ENCODE measurements at places on chromosomes 6 and 20. TPM values are rescaled to one million over a fixed set of nuclear protein-coding genes. Genes with fewer than 3 reads are reported as not detected.

DNA sequence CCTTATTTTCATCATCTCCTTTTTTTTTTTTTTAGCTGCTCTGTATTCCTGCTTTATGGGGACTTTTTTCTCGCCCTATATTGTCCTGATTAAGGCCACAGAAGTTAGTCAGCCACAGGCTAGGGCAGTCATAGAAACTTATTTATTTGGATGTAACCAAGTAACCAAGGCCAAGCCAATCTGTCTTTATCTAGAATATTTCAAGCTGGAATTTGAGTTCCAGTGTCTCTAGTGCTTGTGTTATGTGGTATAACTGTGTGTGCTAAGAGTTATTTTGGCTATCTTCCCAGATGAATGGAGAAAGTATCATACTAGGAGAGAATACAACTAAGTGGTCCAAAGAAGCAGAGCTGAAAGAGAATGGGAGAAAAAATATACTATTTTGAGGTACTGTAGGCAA is 751.5 kb downstream of the CBLN4 start:
- no peak for DNase-seq

DNA sequence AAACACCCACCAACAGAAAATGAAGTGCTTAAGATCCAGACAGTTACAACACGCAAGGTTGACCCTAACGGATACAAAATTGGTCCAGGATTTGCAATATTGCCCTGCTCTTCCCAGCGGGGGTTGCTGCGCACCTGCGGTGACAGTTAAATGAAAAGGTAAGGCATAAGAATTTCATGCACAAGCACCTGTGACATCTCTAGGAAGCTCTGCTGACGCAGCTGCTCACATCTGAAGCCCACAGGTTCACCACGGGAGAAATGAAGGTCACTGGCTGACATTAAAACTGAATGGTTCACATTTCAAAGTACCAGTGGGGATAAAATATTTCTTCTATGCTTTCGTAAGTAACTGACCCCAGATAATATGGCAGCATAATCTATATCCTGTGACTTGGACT is 689.3 kb upstream of the AGPAT4 start:
- DNase-seq, result no peak

DNA sequence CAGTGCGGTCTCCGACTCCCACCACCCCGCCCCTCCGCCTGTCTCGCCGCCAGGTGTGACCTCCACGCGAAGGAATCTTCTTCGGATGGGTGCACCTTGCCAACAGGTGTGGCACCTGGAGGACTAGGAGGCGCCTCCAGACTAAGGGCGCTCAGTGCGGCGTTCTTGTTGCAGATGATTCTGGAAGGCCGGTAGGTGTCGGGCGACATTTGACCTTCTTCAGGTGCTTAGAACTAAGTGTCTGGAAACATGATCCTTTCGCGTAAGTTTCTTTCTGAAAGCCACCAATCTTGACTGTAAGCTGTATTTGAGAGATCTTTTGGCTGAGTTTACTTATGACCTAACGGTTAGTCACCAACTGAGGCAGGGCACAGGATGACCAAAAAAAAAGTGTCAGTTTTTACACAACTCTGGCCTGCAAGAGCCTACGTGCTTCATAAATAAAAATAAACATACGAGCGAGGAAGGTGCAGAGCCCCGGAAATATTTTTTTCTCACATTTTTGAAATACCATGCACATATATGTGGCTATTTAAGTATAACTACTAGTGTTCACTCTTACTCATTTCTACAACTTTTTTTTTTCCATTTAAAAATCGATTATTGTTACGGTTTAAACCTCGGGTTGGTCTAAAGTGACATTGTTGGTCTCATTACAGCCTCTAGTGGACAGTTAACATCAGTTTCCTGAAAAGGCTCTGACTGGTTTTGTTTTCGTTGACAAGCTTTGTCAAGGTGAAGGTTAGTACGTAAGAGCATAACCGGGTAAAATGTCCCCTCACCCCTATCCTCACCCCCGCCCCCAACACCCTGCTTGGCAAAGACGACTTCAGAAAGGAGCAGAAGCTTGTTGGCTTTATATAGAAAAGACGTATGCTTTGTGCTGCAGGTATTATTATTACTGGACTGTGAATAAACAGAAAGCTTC is 1.6 kb upstream of the ATXN1 start:
- DNase-seq, result peak; percentile 70

- DNase-seq, result no peak
These were observed 39.8 kb upstream of the SERINC1 start for GRCh38 chr6:122511193-122511924.

DNA sequence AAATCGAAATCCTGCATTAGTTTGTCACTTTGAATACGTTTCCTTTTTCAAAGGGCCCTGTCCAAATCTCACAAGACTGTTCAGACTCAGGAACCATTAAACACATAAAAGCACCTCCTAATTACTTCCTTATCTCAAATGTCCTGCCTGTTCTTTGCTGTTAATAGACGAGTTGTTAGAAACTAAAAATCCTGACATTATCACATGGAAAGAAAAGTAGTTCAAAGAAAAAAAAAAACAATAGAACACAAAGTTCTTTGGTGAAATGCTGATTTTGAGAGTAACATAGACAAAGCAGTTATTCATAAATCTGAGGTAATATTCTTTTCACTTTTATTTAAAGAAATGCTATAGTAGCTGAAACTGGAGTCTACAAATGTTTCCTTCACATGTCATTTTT is 12.1 kb upstream of the TAB2 start:
- no peak for DNase-seq

MATN4 gene
- total RNA-seq, result 1.5 TPM

GRCh38 chr20:11008444-11009033 is 334.7 kb upstream of the JAG1 start:
- DNase-seq, result no peak

- no peak for DNase-seq
These were observed 55.7 kb downstream of the KHDC1L start for GRCh38 chr6:73169633-73170032.

SLC22A23 gene
- total RNA-seq, result 0.83 TPM

MUC22 gene
- total RNA-seq, result not detected

- no peak for DNase-seq
These were observed 13.4 kb upstream of the MAPRE1 start for GRCh38 chr20:32806356-32806755.

DNA sequence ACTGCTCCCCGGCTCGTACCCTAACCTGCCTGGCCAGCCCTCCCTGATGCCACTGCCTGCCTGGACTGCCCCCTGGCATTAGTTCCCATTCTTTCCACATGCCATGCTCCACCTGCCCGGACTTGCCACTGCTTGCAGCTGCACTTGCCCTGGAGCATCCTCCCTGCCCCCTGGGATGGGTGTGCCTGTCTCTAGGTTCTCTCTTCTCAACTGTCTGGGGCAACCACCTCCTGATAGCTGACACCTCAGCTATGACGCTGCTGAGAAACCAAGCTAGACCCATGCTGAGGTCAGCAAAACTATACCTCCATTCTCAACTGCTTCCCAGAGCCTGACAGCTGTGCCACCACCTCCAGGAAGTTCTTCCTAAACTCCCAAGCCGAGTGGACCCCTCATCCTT is 72.1 kb downstream of the PERP start:
- DNase-seq, result no peak

LTA gene
- 38.4 TPM for total RNA-seq

GRCh38 chr20:58303547-58303946 is 6.0 kb upstream of the RAB22A start:
- DNase-seq, result no peak

SNPH gene
- total RNA-seq, result 2.9 TPM

LINC00237 gene
- not detected for total RNA-seq

TMEM200A gene
- 3.0 TPM for total RNA-seq

DNA sequence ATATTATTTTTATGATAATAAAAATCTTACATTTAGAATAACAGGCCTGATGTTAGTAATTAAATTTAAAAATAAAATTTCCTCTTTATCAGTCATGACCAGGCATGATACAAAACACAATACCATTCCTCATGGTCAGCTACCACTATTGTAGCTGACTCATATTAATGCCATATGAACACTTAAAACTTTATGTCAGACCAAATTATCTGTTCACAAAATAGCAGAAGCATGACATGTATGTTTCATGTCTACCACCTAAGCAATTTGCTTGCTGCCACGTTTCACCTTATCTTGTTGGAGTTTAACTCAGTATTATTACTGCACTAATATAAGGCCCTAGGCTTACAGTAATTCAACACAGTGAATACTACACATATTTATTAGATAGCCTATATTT is 65.7 kb downstream of the HTR1B start:
- no peak for DNase-seq

LY6G6F gene
- not detected for total RNA-seq

DNA sequence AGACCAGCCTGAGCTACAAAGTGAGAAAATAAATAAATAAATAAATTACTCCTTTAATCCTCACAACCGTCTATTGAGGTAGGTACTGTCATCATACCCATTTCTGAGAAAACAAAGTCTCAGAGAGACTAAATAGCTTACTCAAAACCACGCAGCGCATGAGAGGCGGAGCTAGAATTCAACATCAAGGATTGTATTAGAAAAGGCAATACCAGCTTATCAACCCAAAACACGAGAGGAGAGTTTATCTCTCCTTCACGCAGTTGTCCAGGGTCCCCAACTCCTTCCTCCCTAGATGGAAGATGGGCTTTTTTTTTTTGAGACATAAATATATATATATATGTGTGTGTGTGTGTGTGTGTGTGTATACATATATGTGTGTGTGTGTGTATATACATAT is 12.2 kb downstream of the HNF4A start:
- DNase-seq, result no peak

DNA sequence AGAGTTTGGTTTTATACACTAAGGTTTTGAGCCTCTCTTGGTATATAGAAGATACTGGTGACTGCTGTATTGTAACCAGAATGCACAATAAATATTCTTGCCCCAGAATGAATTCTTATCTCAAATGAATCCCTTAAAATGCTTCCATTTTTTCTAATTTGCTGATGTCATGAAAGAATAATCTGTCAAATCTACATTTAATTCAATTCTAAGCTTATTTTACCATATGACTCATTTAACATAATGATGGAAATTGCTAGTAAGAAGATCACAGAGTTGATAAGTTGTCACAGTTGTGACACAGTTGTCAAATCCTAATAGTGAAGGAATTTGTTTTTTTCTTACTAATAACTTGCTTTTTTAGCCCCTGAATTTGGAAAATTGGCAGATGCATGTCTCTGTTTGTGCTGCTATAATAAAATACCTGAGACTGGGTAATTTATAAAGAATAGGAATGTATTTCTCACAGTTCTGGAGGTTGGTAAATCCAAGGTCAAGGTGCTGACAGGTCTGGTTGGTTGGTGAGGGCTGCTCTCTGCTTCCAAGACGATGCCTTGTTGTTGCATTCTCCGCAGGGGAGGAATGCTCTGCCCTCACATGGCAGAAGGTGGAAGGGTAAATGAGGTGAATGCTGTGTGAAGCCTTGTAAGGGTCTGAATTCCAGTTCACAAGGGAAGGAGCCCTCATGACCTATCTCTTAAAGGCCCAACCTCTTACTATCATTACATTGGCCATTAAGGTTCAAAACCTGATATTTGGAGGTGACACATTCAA is 4.7 kb downstream of the ECT2L start:
- no peak for DNase-seq

DNA sequence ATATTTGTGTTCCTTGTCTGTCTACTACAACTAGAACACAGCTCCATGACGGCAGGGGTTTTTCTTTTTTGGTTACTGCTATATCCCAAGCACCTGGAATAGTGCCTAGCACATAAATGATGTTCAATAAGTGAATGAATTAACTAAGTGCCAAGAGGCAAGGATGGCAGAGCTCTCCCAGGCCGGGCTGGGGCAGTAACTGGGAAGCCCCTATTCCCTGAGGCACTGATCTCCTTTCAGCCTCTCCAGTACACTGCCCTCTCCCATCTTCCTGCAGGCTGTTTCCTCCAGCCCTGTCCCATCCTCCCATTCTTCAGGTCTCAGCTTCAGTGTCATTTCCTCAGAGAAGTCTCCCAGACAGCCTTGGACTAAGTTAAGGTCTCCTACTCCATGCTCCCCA is 29.0 kb upstream of the SPDEF start:
- DNase-seq, result no peak

- peak; percentile 92 for DNase-seq
These were observed 32.5 kb downstream of the PNPLA1 start for GRCh38 chr6:36302227-36302976.

- no peak for DNase-seq
These were observed 169.7 kb downstream of the EYA4 start for GRCh38 chr6:133410638-133411435.

GGT7 gene
- total RNA-seq, result 5.7 TPM

AURKA gene
- total RNA-seq, result 95.4 TPM

RALY gene
- 209 TPM for total RNA-seq

- DNase-seq, result no peak
These were observed 37.6 kb upstream of the FILIP1 start for GRCh38 chr6:75531174-75531573.

DNA sequence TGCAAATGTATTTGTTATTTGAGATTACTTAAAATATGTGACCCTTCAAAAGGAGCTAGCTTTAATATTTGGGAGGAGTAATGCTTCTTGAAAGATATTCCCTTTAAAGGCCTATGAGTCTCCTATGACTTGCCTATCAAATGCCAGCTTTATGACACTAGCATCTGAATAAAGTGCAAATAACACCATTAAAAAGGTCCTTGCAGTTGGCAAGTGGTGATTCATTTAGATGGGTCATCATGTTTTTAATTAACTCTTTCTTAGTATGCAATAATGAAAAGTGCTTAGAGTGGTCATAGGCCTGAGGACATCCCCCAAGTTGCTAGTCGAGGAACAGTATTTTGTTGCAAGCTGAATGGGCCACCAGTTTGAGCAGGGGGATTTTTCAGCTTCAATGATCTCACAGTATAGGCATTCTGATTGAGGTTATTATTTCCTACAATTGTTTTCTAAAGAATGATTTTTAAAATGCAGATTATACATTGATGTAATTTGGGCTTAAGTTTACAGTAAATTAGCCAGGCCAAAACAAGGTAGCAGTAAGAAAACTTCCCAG is 3.7 kb upstream of the CD2AP start:
- no peak for DNase-seq

- DNase-seq, result no peak
These were observed 4.4 kb downstream of the CSNK2A1 start for GRCh38 chr20:539191-539590.

DNA sequence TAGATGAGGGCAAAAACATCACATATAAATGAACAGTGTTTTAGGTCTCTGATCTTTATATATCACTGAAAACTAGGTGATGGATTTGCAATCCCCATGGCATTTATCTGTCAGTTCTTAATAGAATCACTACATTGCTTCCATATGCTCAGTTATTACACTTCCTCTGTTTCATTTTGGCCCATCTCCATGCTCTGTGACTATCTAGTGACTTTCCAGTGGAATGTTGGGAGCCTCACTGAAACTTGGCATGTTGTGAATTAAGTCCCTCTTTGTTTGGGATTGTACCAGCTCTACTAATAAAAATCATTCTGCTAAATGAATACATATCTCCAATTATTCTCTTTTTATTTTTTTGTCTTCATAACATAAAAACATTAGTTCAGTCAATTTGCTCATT is 226.1 kb upstream of the CEP162 start:
- no peak for DNase-seq

TMEM217 gene
- 2.1 TPM for total RNA-seq

DNA sequence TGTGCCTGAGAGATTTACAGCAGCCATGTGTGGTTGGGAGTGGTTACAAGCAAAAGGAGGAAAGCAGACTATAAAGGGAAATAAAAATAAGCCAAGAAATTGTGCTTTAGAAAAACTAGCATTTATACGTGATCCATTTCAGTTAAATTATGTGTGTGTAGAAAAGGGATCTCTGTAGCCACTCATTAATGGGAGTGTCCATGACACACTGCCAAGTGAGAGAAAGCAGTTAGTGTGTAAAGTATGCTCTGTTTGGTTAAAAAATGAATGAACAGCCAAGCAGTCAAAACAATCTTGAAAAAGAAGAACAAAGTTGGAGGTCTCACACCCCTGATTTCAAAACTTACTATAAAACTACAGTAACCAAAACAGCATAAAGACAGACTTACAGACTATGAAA is 67.9 kb upstream of the GGTLC1 start:
- no peak for DNase-seq

CBLN4 gene
- not detected for total RNA-seq

HUS1B gene
- total RNA-seq, result 0.78 TPM
